ENCODE measurements at places on chromosomes 5 and 9.

- no peak for DNase-seq
Observed at GRCh38 chr9:105425816-105426433, 21.9 kb upstream of the FSD1L start.

GRCh38 chr5:75331-76320 is 16.3 kb upstream of the PLEKHG4B start:
- no peak for DNase-seq

- DNase-seq: peak; percentile 77
Observed at GRCh38 chr9:114930056-114930812, at the start of gene TNFSF8. Gene TNFSF8, minus strand, starts transcription at chr9:114930591. Its CDS starts 288 bp downstream, at chr9:114930303.

DNA sequence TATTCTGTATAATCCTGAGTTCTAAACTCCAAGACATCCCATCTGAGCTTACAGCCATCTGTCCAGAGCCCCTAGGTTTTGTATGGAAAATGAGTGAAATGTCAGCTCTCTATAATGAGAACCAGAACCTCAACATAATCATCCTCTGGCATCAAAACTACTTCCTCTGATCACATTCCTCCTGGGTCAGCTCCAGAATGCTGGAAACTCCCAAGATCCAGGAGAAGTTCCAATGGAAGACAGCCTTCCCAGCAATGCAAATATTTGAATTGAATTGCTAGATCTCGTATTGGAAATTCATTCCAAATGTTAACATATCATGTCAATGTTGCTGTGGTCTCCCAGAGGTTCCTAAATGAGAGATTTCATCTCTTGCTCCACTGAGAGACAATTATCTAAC is 23.8 kb downstream of the C9 start:
- DNase-seq: no peak

DNA sequence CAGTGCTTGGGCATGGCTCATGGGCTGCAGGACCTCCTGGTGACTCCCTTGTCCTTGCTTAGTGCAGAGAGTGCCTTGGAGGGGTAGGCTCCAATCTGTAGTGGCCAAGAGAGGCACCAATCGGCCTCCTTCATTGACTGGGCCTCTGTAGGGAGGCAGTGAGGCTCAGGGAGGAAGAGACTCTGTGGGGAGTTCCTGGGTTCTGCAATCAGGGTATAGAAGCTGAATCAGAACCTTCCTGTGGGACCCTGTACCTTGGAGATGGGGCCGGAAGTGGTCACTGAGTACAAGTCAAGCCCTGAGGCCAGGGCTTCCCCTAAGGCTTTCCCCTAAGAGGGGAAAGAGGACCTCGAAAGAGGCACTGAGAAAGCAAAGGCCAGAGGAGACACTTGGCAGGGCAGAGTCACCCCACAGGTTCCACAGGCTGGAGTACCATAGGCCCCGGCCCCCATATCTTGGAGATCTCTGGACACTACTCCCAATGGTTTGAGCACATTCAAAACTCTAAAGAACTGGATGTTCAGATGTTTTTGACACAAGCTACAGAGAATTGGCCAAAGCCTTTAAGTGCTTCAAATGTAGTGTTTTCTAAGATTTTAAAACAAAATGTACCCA is 190.5 kb downstream of the HSPA4 start:
- DNase-seq: peak; percentile 59

DNA sequence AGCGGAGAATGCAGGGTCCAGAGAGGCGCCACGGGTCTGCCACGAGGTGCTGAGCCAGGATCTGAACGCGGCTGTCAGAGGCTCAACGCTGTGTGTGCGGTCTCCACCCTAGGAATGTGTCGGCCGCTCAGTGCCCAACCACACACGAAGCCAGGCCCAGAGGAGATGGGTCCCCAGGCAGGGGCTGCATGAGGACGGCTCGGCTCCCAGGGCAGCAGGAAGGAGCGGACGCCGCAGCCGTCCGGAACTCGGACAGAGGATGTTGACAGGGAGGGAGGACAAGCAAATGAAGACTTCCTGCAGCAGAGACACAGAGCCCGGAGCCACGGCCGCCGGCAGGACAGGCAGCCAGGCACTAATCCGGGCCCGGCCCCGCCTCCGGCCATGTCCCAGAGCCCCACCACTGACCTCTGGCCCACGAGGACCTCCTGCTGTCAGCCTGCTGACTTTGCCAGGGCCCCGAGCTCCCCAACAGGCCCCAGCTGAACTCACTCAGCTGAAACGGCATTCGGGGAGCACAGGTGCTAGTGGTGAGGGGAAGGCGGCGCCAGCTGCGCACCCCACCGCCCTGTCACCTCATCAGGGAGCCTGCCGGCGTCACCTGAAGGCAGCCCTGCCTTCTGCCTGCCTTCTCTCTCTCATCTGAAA is 12.7 kb downstream of the VAV2 start:
- DNase-seq: no peak

GRCh38 chr9:109108318-109108717 is 11.4 kb downstream of the TMEM245 start:
- peak; percentile 9 for DNase-seq

DNA sequence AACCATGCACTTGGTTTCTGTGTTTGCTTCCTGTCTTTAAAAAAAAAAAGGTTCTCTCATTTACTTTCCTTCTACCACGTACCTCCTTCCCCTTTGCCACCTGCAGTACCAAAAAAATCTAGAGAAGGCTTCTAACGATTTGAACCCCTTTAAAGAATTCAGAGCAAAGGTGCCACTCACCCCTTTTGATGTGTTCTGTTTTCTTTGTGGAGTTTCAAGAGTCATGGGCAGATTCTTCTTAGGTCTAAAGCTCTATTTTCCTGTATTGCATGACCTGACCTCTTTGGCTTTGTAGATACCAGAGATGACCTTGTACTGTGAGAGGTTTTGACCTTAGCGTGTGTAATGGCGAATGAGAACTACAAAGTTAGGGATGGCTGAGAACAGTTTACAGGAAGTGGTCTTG is 29.0 kb downstream of the TXNDC8 start:
- no peak for DNase-seq

GRCh38 chr5:140011297-140011802 is 31.7 kb downstream of the NRG2 start:
- no peak for DNase-seq

- DNase-seq: no peak
Observed at GRCh38 chr9:72305707-72306106, 59.3 kb downstream of the ZFAND5 start.

DNA sequence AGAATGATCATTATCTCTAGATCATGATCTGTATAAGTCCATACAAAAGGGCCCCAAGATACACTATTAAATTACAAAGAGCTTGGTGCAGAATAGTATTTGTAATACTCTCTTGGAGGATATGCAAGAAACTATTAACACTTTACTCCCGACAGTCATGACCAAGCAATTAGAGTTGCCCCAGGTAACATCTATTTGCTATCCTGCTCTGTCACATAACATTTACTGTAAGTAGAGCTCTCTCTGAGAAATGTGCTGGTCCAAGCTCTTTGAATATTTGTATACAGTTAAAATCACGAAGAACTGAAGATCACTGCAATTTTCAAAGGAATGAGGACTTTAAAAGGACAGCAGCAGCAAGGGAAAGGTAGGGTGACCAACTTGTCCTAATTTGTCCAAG is 553.7 kb downstream of the RAB3C start:
- no peak for DNase-seq

GRCh38 chr5:123505633-123506032 is 6.3 kb upstream of the CSNK1G3 start:
- no peak for DNase-seq

DNA sequence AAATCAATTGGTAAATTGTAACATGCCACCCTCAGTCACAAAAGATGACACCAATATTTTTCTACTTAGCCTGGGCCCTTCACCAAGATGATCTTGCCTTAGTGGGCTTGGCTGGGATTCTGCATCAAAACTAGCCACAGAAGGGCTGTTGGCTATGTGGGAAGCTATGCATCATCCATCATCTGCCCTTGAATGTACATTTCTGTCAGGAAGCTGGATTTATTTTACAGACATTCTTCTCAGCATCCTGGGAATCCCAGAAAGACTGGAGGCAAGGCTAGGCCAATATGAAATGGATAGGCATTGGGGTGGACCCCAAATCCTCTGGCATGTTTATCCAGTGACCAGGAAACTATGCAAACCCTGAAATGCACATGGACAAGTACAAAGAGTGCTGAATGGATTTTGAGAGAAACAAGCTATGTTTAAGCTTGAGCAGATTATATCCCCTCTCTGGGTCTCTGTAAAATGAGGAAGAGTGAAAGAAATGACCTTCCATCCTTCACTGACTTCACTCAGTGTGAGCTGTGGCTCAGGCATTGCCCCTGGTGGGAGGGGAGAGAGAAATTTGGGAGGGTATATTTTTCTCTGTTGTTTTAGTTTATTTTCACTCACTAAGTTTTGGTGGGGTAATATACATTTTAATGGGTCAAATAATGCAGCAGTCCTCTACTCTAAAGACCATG is 283.6 kb downstream of the EBF1 start:
- no peak for DNase-seq

- DNase-seq: no peak
Observed at GRCh38 chr5:139699351-139699750, 51.2 kb downstream of the CXXC5 start.

DNA sequence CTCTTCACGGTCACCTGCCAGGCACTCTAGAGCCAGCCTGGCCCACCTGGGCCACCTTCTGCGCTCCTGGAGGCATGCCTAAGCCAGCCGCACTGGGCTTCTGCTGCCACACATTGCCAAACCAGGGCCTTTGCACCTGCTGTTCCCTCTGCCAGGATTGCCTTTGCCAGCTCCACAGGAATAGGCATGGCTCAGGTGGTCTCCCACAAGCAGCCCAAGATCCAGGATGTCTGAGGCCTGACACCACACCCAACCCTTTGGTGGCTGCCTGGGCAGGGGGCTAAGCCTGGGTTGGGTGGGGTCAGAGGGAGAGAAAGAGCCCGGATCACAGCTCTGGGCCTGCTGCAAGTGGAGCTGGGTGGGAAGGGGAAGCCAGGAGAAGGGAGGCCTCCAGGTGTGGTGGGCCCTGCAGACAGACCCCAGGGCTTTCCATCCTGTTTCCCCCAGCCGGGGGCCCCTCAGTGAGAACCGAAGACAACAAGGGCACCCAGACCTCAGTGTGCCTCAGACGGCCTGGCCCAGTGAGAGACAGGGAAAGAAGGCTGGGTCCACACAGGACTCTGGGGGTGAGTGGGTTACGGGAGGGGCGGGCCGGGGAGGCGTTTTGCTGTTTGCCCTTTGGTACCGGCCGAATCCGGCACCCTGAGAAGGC is 672 bp upstream of the SUSD3 start:
- DNase-seq: no peak

- peak; percentile 45 for DNase-seq
Observed at GRCh38 chr9:4970970-4971641, 14.0 kb upstream of the JAK2 start.

- no peak for DNase-seq
Observed at GRCh38 chr9:99873943-99874584, 32.4 kb upstream of the STX17 start.

GRCh38 chr5:144237851-144238250 is 67.2 kb downstream of the KCTD16 start:
- DNase-seq: no peak

DNA sequence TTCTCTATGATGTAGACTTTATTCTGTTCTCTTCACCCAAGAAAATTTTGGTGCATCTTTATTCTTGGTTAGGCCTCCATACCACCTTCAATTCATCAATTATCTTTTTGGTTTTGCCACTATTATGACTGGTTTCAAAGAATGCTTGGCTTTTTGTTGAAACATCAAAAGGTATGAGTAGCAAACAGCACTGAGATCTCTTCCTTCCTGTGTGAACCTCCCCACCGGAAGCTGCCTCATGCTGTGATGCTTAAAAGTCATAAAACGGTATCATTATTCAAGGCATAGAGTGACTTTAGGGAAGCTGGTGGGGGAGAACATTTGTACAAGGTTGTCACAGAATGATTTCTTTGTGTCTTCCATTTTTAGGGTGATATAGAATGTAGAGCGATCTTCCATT is 70.6 kb downstream of the IQGAP2 start:
- peak; percentile 44 for DNase-seq

- no peak for DNase-seq
Observed at GRCh38 chr5:127007522-127007921, 22.8 kb downstream of the MARCHF3 start.

DNA sequence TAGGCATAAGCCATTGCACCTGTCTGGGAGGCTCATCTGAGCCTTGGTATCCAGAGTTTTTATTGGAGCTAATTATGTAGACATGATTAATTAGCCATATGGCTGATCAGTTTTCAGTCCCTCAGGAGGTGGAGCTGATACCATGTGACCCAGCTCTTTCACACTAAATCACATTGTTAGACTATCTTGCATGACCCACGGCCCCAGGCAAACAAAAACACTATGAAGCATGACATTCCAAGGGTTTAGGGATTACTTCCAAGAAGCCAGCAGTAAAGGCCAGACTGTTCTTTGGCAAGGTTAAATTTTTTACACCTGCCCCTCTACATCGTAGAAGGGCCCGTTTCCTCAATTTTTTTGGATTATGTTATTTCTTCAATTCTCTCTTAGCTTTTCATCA is 5.0 kb upstream of the C5orf24 start:
- DNase-seq: no peak

All from CD14-positive monocyte (primary cell).